NCI-H2081 (cell line): ENCODE measurements at places on chromosomes 6 and 20.

DNA sequence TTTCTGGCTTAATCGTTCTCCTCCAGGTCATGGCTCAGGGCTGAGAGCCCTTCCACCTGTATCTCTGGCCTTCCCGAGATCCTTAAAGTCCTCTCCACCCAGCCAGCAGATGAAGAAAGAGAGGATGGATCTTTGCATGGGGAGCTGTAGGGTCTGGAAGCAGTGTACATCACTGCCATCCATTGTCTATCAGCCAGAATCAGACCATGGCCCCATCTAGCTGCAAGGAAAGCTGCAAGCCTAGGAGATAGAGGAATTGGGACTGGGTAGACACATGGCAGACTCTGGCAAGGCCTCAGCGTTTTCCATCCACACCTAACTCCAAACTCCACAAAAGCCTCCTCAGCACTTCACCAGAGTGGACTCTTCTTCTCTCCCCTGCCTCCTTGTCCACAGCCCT lies 113.8 kb upstream of the MAFB start:
- no peak for DNase-seq

DNA sequence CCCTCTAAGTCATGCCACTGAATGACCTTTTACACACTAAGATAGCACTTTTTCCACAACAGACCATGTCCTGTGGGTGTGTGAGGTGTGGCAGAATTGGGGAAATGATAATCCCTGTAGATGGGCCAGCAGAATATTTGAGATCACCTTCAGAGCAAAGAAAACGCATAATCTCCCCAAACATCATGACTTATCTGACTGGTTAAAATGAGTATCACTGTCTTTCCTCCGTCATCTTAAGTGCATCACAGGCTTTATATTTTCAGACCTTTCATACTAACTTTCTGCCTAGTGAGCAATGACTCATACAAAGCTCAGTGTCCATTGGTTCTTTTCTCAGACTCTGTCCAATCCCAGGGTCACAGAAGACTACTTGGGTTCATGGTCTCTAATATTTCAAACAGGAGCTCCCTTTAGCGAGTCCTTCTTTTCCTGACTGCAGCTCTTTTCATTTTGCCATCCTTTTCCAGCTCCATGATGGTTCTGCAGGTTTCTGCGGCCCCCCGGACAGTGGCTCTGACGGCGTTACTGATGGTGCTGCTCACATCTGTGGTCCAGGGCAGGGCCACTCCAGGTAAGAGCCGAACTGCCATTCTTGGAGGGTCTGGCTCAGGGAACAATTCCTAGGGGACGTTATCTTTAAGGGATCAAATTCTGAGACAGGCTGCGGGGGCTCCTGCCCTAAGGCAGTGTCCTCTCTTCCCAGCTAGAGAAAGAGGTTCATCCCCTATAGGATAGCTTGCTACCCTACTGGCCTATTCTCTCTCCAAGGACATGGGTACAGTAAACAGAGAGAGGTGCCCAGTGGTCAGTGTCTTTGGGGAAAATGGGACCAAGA lies at the start of gene HLA-DPB1:
Gene HLA-DPB1 (plus strand): TSS at position 423 of the 838 bp plus-strand sequence. CDS start 52 bp downstream, at position 475.
- peak; percentile 10 for DNase-seq

- no peak for DNase-seq
Observed at GRCh38 chr20:23162887-23163286, 76.8 kb upstream of the CD93 start.

DNA sequence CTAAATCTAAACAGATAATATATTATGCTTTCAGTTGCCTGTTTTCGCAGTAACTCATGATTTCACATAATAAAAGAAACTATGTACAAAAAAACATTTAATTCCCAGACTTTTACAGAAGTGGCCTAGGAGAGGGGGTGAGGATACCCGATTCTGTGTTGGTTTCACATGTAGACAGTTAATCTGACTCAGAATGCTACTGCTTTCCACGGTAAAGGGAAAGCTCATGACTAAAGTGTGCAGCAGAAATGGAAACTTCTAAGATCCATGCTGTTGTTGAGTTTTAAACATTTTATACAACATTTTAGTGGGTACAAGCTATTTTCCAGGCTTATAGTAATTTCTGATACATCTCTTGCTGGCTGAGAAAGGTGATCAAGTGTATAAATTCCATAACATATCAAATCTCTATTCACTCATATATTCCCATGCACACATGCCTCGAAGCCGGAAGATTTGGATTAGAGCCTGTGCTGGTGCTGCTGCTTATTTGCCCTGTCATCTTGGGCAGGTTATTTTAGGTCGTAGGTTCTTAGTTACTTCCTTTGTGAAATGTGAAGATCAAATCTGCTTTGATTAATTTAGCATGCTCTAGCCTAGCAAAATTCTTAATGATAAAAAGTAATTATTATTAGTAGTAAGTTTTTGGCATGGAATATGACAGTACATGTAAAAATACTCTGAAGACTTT lies 896.7 kb upstream of the MAP3K7 start:
- no peak for DNase-seq

GRCh38 chr6:38499529-38500096 lies 140.1 kb downstream of the BTBD9 start:
- no peak for DNase-seq

DNA sequence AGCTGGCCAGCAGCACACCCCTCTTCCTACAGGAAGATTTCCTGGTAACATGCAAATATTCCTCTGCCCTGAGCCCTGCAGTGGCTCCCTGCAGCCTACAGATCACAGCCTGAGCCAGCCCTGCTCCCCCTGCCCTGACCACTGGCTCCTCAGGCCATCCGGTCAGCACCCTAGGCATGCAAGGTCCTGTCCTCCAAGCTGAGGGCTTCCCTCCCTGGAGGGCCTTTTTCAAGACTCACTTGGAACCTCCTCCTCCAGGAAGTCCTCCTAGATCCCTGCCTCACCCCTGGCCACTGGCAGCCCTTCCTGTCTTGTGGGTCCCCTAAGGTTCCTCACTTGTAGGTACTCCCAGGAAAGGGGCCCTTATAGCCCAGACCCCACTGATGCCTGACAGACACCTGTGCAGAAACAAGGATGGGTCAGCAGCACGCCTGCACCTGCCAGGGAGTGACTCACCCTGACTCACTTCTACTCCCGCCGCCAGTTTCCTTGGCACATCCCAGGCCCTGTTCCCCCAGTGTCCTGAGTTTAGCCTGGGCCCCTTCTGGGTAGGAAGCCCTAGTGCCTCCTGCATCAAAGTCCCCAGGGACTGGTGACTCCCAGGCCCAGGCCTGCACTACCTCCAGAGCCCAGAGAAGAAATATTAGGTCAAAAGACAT lies 3.2 kb downstream of the SLC4A11 start:
- no peak for DNase-seq

DNA sequence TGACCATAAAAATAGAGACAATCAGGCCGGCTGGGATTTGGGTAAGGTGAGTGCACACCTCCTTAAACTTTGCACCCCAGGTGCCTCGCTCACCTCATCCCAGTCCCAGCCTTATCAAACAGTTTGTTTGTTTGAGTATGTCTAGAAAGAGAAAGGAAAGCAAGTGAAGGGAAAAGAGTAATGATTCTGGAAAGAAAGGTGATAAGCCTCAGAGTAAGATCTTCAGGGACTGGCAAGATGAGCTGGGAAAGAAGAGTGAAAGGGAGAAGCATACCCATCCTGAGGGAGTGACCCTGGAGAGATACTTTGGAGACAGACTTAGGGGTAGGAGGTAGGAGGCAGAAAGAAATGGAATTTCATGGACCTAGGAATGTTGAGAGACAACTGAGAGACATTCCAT lies 1.7 kb downstream of the TAP2 start:
- DNase-seq: no peak

DNA sequence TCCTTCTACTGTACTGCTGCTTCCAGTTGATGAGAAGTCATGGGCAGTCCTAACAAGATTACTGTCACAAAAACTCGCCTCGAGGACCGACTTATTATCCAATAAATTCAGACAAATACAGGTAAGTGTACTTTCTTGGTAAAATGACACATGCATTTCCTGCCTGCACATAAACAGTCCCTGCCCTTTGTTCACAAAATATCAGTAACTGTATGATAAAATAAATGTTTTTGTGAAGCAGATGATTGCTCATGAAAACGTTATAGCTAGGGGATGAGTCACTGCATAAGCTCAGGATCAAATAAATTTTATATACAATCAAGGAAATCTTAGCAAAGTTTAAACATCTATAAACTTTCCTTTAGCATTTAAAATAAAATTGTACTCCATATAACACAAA lies 164.5 kb upstream of the RIPOR2 start:
- DNase-seq: no peak

DNA sequence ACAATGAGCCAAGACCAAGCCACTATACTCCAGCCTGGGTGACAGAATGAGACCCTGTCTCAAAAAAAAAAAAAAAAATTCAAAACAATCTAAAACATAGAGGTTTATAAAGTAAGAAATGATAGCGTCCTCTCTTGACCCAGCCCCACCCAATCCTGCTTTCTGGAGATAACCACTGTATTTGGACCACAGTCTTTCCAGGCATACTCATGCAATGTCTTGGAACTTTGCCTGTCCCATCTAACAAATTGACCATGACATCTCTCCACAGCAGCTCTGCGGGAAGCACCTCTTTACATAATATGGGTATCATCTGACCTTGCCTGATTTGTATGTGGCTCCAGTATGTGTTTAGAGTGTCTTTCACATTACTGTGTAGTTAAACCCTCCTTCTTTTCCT lies 9.1 kb upstream of the SHLD1 start:
- no peak for DNase-seq

DNA sequence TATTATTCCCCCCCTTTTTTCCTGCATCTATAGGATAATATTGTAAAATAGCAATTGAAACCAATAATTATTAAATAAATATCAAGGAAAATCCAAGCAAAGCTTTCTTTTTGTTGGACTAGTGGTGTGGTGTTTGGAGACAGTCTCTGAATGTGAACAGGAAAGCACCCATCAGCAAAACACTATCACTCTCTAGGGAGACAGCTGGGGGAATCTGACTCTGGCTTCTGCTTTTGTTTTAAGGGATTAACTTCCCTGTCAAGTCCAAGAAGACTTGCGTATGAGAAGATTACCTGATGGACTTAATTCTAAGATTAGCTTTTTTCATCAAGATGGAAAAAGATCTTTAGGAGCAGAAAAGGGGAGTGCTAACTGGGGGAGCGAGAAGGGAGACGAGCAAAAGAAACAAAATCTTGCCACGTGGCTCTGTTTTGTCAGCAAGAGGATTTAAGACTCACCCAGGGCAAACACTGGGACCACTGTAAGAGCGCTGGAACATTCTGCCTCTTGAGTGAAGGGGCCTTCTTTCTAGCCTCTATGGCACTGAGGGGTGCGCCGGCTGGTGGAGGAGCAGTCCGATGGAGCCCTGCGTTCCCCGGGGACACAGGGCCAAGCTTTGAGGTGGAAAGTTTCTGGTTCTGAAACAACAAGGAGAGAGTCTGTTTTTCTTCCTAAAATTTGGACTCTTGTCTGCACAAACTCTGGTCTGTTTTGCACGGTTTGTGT lies 570 bp downstream of the TULP4 start:
- DNase-seq: no peak

GRCh38 chr20:57390604-57391438 lies at the start of gene RBM38:
Gene RBM38, plus strand, starts transcription at chr20:57391396. Its CDS starts 186 bp downstream, at chr20:57391582.
- DNase-seq: peak; percentile 79

GRCh38 chr20:51423290-51423667 lies 119.2 kb downstream of the NFATC2 start:
- no peak for DNase-seq

DNA sequence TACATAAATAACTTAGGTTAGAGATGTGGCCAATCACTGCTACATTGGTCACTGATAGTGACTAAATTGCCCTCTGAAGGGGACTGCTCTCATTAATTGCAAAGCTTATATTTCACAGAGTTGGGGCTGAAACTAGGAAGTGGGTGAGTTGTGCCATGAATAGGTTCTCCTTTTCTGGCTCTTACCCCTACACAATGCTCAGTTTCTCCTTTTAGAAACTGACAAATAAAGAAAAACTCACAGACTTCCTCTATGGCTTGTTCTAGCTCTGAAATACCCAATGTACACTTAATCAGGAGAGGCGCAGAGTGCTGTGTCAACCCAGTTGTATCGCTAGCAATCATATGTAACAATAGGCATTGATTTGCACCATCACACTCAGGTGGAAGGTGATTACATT lies 41.2 kb upstream of the PROKR2 start:
- no peak for DNase-seq

DNA sequence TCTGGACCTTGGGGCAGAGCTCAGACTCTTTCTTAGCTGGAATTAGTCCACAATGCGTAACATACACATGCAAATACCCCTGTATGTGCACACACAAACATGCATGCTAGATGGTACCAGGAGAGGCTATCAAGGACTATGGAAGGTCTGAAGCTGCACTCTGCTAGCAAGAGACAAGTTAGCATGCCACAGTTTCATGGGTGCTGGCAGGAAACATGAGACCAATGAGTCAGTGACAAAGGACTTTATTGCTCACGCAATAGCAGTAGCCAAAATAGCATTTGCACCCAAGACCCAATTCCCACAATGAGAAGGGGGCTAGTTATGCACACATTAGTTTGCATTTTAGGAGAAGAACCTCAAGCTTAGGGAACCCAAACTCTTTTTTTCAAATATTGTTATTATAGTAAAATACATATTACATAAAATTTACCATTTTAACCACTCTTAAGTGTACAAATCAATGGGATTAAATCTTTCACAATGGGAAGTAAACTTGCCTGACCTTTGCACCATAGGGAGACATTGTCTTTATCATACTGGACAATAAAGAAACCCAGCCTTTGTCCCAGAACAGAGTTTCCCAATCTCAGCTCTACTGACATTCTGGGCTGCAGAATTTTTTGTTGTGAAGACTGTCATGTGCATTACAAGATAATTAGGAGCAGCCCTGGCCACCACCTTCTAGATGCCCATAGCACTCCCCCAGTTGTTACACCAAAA lies 69.1 kb downstream of the NRSN1 start:
- DNase-seq: no peak

GRCh38 chr20:61436667-61437279 lies 184.7 kb downstream of the CDH4 start:
- DNase-seq: no peak

- DNase-seq: peak; percentile 71
Observed at GRCh38 chr20:32681175-32682084, 7.7 kb upstream of the C20orf203 start.

DNA sequence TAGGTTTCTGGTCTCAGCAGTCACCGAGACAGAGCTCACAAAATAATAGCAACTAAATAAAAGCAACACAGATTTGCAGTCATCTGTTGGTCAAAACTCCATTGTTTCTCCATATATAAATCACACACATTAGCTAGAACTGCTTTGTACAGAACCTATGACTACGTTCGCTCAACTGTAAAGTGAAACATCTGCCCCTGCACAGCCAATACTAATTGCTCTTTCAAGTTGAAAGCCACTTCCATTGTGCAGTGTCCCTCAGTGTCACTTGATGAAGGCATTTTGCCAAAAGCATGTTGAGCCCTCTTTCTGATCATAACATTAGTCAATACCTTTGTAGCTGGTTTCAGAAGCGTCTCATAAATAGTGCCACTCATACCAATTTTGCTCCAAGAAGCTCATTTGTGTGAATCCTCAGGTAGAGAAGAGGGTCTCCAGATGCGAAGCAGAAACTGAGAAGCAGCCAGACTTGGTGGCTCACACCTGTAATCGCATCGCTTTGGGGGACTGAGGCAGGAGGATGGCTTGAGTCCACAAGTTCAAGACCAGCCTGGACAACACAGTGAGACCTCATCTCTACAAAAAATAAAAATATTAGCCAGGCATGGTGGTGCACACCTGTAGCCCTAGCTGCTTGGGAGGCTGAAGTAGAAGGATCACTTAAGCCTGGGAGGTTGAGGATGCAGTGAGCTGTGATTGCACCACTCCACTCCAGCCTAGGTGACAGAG lies 68.9 kb downstream of the PERP start:
- DNase-seq: no peak

- DNase-seq: no peak
Observed at GRCh38 chr6:151002491-151002935, 137.0 kb downstream of the MTHFD1L start.

- DNase-seq: peak; percentile 30
Observed at GRCh38 chr20:31260326-31260932, 3.0 kb downstream of the DEFB115 start.

GRCh38 chr6:170186941-170187668 lies 103.8 kb downstream of the DLL1 start:
- DNase-seq: peak; percentile 41
